Fibroblast of the aortic adventitia (primary cell): ENCODE measurements at places on chromosomes 2 and 18. TPM values are rescaled to one million over a fixed set of nuclear protein-coding genes. Genes with fewer than 3 reads are reported as not detected.

DNA sequence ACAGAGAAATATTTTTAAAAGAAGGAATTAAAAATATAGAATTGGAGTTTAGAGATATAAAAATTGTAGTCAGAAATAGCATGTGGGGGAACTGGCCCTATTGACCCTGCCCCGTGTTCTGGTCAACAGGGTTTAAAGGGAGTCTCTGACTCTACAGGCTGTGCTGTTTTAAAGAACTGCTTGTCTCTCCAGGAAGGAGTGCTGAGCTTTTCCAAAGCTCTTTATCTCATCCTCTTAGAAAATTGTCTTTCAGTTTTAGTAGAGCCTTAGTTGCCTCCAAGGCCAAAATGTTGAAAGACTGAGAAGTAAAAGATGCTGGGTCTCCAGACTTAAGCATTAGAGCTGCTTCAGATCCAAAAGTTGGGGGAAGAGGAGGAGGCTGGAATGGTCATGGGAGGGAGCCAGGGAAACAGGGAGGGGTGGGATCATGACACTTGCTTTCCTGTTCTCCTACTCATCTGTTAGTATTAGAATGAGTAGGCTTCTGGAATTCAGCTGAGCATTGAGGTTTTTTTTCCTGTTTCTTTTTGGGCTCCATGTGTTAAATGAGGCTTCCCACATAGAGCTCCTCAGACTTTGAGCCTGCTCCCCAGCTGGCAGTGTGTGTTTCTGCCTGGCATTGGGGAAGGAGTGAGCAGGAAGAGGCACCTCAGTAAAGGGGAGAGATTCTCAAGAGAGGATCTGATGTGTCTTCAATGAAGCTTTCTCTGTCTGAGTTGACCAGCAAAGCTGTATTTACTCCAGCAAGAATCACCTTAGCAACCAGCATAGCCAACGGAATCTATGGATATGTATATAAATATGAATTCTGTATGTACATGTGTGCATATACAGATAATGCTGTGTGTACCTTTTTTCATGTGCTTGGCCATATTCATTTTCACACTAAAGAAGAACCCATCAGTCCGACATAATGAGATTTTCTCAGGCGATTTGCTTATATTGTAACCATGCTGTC, 186.8 kb upstream of the FBXO11 start:
- DNase-seq: peak; percentile 60

- DNase-seq: no peak
These were observed 352.7 kb upstream of the CDH20 start for GRCh38 chr18:60980422-60981005.

DNA sequence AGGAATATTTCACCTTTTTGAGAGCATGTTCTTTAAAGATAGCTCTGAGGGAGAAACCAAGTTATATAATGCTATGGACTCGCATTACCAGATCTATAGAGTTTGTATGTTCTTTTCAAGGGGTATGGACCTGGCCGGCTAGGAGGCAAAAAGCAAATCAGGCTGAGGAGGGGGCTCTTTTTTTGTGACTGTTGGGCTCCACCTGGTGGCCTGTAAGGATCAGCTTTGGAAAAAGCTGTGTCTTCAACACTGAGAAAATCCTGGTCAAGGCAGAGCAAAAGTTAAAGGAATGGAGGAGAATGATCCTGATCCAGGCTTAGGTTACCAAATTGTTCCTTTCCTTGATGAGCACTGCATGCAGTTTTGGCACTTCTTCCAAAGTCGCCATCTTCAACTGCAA, 180.5 kb downstream of the DIS3L2 start:
- DNase-seq: peak; percentile 47

DNA sequence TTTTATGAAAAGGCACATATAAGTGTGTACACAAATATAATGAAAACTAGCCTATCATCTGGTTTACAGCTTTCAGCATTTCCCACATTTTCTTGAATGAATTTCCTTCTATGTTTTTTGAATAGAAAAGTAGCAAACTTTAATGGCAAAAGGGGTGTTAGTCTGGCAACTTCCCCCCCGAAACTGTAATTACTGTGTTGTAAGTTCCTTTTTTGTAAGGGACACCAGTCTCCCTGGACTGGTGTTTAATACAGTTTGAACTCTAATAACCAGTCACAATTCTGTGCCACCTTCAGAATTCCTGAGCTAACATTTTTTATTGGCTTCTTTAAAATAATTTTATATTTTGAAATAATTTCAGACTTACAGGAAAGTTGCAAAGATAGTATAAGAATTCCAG, 94.2 kb downstream of the ACSL3 start:
- DNase-seq: no peak

GRCh38 chr2:179999000-179999399, 8.1 kb downstream of the CWC22 start:
- no peak for DNase-seq

GRCh38 chr2:105760191-105760590, 15.5 kb downstream of the NCK2 start:
- DNase-seq: no peak

DNA sequence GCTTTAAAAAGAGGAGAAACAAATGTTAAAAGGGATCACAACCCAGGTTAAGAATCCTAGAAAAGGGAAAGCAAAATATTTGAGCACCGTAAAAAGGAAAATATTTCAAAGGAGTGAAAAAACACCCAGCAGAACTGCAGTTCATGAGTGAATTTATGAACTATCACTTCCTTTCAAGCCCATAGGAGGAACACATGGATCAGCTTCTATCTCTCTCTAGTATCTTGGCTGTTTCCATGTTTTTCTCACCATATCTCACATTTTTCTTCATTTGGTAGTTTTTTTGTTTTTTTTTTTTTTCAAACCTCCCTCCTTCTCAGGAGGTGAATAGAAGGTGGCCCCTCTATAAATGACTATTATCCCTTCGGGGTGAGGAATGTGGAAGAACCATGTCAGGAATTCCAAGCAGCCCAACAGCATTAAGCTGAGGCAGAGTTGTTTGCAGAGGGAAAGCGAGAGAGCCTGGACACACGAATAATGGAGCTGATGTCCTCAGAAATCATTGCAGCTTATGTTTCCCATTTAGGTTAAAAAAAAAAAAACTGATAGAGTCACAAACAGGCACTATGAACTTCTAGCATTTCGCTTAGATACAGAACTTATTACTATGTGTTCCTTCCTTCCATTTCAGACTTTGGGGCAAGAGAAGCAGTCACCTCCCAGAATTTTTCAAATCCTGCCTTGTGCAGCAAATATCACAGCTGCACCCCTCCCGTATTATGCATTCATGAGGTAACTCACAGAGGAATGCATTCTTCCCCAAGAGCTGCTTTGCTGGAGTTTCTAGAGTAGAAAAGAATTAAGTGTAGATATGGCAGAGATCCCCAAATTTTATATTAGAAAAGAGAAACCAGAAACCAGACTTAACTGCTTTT, 315.6 kb downstream of the IRS1 start:
- peak; percentile 49 for DNase-seq

DNA sequence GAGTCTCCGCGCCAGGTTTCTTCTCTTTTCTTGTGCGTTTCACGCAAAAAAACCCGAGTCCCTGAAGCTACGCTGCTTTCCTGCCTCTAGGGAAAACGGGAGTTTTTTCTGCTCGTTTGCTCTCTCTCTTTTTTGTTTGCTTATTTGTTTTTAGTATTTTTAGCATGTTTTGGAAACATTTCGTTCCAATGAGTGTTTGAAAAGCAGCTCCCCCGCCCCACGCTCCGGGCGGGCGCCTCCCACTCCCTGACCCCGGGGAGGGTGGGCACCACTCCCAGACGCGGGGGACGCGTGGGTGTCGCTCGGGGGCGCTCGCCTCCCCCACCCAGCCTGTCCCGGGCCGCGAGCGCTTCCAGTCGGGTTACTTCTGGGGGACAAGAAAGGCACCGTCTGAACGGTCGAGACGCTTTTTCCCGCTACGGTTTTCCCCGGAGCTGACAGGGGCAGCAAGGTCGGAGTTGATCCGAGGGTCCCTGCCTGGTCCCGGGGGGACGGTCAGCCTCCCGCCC, 446 bp upstream of the EFHD1 start:
- no peak for DNase-seq

- DNase-seq: no peak
These were observed 327.7 kb downstream of the SUCLG1 start for GRCh38 chr2:84131278-84131830.

DNA sequence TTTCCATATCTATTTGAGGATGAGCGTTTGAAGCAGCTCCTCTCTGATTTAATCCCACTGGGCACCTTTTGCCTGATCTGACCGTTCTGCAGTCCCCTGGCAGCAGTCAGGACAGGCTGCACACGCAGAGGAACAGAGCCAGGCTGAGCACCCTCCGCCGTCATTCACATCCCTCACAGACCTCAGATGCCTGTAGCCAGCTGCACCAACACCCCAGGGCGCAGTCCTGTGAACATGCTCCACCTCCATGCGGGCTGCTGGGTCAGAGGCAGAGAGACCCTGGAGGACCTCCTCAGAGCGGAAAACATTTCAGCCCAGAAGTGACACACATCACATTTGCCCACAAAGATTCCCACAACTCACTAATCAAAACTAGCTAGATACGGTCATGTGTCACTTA, 146.1 kb downstream of the SEPTIN10 start:
- DNase-seq: no peak

DNA sequence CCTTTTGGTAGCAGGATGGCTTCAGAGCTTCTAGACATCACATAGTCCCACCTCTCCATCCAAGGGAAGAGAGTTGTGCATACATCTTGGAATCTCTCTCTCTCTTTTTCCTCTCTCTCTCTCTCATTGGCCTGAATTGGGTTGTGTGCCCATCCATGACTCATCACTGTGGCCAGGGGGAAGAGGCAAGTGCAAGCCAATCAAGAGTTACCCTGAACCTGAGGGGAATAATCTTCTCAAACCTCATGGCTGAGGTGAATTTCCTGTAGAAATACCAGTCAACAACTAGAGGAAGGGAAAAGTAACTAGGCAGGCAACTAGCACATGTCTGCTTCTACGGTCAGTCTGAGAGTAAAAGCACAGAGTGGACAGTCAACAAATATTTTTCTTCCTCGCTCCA, 7.3 kb upstream of the CHN1 start:
- DNase-seq: no peak

DNA sequence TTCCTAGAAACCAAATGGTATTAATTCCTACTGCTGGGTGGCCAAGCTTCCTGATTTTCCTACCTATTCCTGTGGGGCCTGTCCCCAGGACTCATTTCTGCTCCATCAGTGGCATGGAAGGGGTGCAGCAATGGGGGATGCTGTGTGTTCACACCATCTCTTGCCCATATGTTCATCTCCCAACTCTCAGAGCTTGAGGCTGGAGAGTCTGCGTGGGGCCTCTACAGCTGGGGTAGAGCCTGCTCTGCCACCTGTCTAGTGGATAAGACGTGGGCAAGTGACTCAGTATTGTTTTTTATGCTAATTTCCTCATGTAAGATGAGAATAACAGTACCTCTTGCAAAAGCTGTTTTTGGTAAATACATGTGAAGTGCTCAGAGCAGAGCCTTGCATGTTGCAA, 149.8 kb downstream of the ACTR3 start:
- no peak for DNase-seq

DNA sequence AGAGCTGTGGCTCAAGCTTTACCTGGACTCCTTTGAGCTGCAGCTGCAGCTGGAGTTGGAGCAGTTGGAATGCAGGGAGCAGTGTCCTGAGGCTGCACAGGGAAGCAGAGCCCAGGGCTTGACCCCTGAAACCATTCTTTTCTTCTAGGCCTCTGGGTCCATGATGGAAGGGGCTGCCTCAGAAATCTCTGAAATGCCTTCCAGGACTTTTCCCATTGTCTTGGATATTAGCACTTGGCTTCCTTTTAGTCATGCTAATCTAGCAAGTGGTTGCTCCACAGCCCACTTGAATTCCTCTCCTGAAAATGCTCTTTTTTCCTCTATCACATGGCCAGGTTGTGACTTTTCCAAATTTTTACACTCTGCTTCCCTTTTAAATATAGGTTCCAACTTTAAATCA, 108.6 kb upstream of the RNF152 start:
- DNase-seq: peak; percentile 75

DNA sequence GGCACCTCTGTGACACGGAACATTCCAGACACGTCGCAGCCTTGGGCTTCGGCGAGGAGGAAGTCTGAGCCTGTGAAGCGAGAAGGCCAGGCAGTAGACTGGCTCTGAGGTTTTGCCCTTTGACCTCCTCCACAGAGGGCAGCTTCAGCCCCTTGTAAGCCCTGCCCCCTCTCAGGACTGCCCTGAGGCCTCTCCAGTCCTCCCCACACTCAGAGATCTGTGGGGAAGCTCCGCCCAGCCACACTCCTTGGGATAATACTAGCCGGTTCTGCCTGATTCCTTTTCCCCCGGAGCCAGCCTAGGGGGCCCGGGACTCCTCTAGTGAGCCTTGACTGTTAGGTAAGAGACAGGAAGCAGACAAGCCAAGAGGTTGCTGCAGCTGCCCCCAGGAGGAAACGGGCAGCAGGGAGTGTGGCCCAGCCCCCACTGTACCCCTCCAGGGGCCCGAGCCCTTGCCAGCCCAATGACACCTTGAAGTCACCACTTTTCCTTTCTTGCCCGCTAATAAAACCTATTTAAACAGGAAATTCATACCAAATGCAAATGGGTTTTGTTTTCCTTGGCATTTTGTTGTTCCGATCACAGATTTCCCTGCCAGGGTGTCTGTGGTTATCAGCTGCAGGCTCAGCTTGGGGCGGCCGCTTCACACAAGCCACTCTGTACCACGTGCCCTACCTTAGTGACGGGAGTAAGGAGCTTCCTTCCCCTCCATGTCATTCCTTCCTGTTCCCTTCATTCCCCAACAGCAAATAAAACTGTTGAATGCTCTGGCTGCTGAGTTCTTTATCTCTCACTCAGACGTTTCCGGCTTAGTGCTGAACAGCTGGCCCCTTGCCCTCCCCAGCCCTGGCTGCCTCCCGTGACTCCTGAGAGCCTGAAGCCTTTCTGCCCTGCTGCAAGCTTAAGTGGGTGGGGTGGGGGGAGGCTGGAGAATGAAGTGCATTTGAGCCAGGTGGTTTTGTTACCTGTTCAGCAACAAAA, 124.7 kb downstream of the CABLES1 start:
- DNase-seq: peak; percentile 87

- DNase-seq: no peak
These were observed 7.3 kb downstream of the TNFRSF11A start for GRCh38 chr18:62332431-62332830.

- DNase-seq: no peak
These were observed 145.2 kb upstream of the SYT4 start for GRCh38 chr18:43422518-43422917.

The COPS9 gene
- 37.6 and 73.0 TPM in 2 replicates for total RNA-seq

The ANKRD62 gene
- not detected in 2 replicates for total RNA-seq

The TTC32 gene
- total RNA-seq: 9.3 and 34.1 TPM in 2 replicates

The KATNAL2 gene
- 2.7 and 10.4 TPM in 2 replicates for total RNA-seq

The GNAL gene
- 0.16 and 0.63 TPM in 2 replicates for total RNA-seq

The C1QL2 gene
- not detected in 2 replicates for total RNA-seq
